Renal cortex interstitium (tissue), 15 donors: ENCODE measurements at places on chromosomes 6 and 20.

- no peak for DNase-seq
These were observed 30.0 kb upstream of the SALL4 start for GRCh38 chr20:51832276-51832675.

DNA sequence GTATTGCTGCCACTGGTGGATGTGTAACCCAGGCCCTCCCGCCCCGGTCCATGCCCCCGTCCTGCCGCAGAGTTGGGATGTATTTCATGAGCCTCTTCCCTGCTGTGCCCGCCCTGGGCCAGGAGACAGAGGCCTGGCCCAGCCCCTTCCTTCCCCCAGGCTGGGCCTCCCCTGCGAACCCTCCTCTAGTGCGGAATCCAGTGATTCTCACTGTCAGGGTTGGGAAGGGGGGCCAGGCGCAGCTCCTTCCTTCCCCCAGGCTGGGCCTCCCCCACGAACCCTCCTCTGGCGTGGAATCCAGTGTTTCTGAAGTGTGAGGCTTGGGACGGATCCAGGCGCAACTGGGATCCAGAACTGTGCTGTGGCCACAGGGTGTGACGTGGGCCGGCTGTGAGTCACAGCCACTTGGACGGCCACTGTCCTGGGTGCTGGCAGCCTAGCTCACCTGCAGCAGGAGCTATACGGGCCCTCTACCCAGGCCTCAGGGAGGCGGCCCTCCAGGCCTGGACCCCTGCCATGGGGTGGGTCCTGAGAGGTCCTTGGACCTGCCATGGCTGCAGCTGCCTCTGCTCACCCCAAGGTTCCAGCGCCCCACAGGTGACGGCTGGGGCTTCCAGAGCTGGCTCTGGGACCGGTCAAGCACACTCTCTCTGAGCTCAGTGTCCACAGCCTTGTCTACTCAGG is 28.3 kb downstream of the COL20A1 start:
- no peak for DNase-seq

GRCh38 chr6:129279343-129280292 is 396.7 kb downstream of the LAMA2 start:
- no peak for DNase-seq

DNA sequence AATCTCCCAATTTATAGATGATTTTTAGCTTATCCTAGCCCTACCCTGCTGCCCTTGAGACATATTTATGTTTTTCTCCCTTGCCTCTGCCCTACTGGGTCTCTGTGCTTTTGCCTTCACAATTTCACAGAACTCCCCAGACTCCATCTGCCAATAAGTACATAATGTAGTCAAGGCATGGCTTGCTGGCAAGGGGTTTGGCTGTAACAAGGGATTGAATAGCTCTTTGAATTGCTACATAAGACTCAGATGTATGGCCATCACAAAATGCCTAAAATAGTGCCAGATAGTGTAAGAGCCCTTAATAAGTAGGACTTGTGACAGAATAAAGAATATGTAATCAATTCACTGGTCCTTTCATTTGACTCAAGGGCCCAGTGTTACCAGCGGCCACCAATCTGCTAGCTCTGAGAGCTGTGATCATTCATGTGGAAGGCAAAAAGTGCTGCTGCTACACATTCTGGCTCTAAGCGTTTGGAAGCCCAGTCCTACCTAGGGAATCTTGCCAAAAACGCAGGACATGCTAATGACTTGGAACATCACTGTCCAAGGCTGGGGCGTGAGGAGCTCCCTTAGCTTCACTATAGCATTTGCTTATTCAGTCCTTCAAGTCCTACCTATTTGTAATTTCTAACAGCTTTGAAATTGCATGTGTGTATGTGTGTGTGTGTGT is 20.5 kb downstream of the CLVS2 start:
- no peak for DNase-seq

DNA sequence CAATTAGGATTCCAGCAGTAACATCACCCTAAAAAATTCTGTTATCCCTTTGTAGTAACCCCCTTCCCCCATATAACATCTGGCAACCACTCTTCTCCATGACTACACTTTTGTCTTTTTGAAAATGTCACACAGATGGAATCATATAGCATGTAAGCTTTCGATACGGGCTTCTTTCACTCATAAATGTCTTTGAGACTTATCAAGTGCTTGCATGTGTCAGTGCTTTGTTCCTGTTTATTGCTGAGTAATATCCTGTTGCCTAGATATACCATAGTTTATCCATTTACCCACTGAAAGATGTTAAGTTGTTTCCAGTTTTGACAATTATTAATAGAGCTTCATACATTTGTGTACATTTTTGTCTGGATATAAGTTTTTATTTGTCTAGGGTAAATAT is 10.4 kb upstream of the SNPH start:
- DNase-seq, result no peak

DNA sequence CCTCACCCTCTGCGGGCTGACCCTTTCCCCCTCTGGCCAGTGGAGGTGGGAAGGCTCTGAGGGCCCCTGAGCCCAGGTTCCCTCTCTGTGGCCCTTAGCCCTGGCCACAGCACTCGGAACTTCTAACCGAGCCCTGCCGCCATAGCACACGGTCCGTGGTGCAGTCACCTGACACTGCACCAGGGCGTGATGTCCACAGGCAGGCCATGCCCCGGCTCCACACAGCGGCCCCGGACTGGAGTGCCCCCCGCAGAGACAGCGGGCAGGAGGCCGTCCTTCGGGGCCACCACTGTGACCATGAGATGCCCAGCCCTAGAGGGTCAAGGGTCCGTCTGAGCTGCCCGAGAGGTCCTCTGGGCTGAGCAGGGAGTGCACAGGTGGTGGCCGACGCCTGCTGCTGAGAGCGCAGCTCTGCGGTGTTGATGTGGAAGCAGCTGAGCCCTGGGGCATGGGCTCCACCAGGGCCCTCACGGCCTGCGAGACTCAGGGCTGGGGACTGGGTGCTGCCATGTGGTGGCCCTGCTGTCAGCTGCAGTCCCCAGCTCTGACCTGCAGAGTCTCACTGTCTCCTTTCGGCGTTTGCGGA is 11.2 kb upstream of the BHLHE23 start:
- DNase-seq, result no peak

- no peak for DNase-seq
These were observed 166.3 kb upstream of the PMEPA1 start for GRCh38 chr20:57876163-57876562.

- no peak for DNase-seq
These were observed 120.5 kb downstream of the CD164 start for GRCh38 chr6:109261811-109262210.

- no peak for DNase-seq
These were observed 280.4 kb downstream of the ALDH8A1 start for GRCh38 chr6:134669485-134669884.

DNA sequence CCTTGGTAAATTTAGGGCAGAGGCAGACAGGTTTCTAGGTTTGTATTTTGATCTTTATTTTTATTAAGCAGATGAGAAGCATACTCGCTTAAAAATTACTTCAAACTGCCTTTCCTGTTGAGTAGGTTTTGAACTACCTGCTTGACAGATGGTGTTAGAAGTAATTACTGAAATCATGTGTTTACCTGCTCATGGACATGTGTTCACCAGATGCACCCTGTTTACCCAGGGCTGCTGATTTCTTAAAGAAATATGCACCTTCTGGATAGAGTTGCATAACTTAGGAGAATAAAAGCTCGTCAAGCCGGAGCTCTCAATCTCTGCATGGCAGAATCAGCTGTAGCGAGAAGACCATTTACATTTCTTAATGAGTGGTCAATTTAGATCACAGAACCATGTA is 165.1 kb downstream of the CDKAL1 start:
- no peak for DNase-seq

DNA sequence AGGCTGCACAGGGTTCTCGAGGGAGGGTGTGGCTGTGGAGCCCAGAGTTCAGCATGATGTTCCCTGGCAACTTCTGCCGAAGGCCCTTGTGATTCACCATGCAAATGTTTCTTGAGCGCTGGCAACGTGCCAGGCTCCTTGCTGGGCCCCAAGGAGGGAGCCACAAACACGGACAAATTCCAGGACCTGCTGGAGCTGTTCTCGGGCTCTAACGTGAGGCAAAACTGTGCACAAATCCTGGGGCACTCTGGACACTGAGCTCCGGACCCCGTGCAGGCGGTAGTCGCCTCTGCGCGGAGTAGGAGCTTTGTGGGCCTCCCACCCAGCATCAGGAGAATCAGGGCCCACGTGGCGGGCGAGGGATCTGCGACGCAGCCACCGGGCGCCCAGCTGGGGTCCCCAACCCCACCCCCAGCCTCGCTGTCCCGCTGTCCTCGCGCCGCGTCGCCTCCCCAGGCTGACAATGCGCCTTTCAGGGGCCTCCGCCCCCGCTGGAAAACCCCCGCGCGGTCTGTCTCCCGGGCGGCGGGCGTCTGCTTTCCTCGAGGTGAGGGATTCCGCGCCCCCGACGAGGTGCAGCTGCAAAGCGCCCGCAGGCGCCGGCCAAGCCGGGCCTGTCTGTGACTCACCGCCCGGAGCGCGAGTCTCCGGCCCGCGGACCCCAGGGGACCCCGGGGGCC is 31.7 kb upstream of the SCUBE3 start:
- no peak for DNase-seq

GRCh38 chr6:130997061-130997753 is 65.8 kb downstream of the EPB41L2 start:
- no peak for DNase-seq

GRCh38 chr6:142822383-142822782 is 122.6 kb downstream of the HIVEP2 start:
- no peak for DNase-seq

DNA sequence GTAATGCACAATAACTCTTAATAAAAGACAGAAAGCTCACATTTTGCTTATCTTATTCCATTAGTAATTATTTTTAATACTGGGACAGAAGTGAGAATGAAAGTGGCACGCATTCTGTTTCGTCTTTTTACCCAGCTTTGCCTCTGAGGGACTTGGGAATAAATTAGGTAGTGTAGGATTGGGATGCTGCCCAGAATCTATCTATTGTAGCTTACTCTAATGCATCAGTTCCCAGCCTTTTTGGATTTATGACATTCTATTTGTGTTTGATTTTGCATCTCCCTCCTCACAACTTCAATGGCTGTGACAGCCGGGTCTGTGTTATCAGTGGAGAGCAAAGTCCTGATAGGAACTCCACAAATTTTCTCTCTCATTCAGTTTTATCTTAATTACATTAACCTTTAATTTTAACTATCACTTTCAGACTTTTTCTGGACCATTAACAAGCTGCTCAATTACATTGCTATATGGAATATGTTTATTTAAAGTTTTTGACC is 62.9 kb upstream of the TULP4 start:
- no peak for DNase-seq
